ENCODE measurements at places on chromosomes 13 and 19. TPM values are rescaled to one million over a fixed set of nuclear protein-coding genes. Genes with fewer than 3 reads are reported as not detected.
A peak's percentile ranks its signal among the peaks of the same experiment; 100 is the strongest.

- peak; percentile 66 for DNase-seq
Observed at GRCh38 chr19:34963573-34964406, at the start of gene ZNF792. Gene ZNF792 (minus strand): TSS chr19:34964229. CDS start chr19:34963662, 567 bp downstream.

DNA sequence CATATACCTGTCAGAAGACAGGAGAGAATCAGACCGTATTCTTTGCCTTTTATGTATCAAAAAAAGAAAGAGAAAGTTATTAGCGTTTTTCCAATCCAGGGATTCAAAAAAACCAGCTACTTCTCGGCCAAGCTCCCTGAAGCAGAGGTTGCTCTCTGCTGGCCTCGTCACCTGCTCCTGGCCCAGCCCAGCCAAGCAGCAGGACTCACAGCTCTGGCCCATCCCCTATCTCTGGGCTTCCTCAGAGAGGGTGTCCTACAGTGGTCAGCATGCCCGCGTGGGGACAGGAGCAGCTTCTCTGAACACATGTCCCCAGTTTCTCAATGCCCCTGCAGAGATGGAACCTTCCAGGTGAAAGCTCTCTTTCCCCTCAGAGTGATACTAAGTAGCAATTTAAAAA is 209.0 kb downstream of the URI1 start:
- no peak for DNase-seq

- DNase-seq, result no peak
Observed at GRCh38 chr13:80160110-80160509, 180.8 kb downstream of the SPRY2 start.

- peak; percentile 32 for DNase-seq
Observed at GRCh38 chr19:55080121-55080967, 4.7 kb downstream of the EPS8L1 start.

Gene MYH14
- 159 TPM for polyA plus RNA-seq

- no peak for DNase-seq
Observed at GRCh38 chr13:21934284-21934683, 263.4 kb downstream of the FGF9 start.

Gene PABPC3
- polyA plus RNA-seq, result 0.02 TPM

Gene CCNA1
- polyA plus RNA-seq, result 0.98 TPM

- no peak for DNase-seq
Observed at GRCh38 chr19:53847555-53847954, 20.1 kb upstream of the MYADM start.

- no peak for DNase-seq
Observed at GRCh38 chr19:40387155-40387554, 2.8 kb downstream of the HIPK4 start.

Gene ZNF555
- 2.1 TPM for polyA plus RNA-seq

GRCh38 chr19:7705387-7706187 is 3.7 kb upstream of the FCER2 start:
- DNase-seq, result no peak

Gene ALOX5AP
- 30.6 TPM for polyA plus RNA-seq

DNA sequence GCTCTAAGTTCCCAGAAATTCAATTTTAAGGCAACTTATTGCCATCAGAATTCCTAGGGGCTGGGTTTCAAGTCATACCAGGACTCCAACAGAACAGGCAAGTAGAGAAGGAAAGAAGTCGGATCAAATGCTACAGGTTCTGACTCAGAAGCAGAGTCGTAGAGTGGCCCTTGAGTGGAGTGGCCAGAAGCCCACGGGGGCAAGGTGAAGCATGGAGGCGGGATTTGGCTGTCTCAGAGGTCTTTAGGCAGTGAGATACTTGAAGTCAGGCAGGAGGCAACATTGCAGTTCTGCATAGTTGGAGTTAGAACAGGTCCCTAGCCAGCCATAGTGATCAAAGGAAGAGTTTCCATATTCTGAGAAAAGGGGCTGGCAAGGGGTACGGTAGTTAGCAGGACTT is 111.6 kb downstream of the NHLRC3 start:
- no peak for DNase-seq

GRCh38 chr13:68369739-68370138 is 1139.6 kb upstream of the PCDH9 start:
- no peak for DNase-seq

DNA sequence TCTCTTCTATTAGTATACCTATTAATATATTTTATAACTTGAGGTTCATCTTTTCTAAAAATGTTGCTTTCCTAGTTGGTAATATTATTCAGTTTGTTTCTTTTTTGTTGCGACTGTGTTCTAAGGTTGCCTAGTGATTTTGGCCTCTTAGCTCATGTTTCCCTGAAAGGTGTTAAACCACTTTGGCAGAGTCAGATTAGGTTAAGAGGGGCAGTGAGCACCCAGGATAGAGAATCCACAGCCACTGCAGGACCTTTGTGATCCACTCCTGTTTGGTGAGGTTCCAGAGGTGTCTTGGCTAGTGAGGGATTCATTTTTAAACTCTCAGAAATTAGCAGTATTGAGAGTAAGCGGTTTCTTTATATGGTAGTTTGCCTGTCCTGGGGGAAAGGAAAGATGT is 14.9 kb upstream of the GPR18 start:
- no peak for DNase-seq

Gene ZNF560
- polyA plus RNA-seq, result 0.05 TPM

Gene DACH1
- 2.0 TPM for polyA plus RNA-seq

Gene GPR183
- polyA plus RNA-seq, result 25.5 TPM

Gene ADGRE2
- polyA plus RNA-seq, result 4.1 TPM

Gene RUBCNL
- polyA plus RNA-seq, result 6.0 TPM

DNA sequence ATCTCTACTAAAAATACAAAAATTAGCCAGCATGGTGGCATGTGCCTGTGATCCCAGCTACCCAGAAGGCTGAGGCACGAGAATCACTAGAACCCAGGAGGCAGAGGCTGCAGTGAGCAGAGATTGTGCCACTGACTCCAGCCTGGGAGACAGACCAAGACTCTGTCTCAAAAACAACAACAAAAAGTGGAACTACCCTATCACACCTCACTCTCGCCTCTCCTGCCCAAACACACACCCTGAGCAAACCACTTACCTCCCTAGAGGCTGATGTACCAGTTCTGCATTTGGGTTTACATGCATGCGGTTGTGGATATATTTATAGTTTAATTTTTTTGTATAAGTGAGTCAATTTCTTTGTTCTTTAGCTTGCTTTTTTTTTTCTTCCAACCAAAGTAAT is 7.7 kb upstream of the PTOV1 start:
- DNase-seq, result no peak

DNA sequence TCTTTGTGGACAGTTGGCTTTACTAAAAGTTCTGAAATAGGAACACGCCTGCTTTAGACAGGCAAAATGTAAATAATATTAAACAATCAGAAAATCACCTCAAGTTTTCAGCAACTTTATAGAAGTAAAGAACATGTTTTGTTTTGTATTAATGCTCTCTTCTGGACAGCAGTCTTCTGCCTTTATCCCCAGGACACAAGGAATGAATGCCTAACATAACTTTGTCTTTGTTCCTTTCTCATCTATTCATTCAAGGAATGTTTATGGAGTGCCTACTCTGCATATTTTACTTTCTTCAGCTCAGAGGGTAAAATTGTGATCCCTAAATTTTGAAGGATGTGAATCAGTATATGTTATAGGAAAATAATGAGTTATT is 325.4 kb downstream of the FOXO1 start:
- DNase-seq, result no peak

Gene FFAR1
- 0.06 TPM for polyA plus RNA-seq

DNA sequence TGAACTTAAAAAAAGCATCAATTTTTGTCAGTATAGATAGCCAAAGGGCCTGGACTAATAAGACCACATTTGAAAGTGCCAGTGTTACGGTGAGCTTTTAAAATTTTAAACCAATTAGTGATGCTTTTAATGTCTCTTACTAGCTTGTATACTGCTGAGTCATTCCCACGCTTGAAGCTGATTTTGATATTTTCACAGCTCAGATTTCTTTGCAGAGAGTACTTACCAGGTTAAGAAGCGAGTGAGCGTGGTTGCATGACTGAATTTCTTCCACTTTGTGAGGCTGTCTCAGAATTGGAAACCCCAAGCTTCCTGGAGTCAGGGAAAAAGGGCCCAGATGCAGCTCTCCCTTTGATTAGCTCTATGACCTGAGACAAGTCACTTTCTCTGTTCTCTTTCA is 74.5 kb upstream of the NBEA start:
- no peak for DNase-seq

DNA sequence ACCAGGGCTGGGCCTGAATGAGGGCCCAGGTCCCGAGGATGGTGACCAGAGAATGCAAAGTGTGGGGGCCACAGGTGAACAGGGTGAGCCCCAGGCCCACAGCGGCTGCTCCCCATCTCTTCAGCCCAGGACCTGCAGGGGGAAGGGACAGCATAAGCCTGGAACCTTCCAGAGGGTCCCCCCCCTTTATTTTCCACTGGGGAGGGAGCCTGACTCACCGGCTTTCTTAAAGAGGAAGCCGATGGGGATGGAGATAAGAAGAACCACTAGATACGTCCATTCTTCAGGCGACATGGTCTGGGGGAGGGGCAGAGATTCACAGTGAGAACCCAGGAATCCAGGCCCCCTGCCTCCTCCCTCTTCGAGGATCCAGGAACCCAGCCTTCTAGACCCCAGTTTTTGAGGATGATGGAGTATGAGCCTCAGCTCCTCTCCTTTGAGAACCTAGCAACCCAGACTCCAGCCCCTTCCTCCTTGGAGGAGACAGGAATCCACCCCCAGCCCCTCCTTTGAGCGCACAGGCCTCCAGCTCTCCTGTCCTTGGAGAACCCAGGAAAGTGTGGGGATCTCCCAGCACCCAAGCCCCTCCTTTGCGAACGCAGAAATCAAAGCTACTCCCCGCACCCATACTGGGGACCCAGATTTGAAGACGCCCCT is 1.0 kb downstream of the MBOAT7 start:
- DNase-seq, result no peak

Gene CABP5
- polyA plus RNA-seq, result 0.14 TPM

DNA sequence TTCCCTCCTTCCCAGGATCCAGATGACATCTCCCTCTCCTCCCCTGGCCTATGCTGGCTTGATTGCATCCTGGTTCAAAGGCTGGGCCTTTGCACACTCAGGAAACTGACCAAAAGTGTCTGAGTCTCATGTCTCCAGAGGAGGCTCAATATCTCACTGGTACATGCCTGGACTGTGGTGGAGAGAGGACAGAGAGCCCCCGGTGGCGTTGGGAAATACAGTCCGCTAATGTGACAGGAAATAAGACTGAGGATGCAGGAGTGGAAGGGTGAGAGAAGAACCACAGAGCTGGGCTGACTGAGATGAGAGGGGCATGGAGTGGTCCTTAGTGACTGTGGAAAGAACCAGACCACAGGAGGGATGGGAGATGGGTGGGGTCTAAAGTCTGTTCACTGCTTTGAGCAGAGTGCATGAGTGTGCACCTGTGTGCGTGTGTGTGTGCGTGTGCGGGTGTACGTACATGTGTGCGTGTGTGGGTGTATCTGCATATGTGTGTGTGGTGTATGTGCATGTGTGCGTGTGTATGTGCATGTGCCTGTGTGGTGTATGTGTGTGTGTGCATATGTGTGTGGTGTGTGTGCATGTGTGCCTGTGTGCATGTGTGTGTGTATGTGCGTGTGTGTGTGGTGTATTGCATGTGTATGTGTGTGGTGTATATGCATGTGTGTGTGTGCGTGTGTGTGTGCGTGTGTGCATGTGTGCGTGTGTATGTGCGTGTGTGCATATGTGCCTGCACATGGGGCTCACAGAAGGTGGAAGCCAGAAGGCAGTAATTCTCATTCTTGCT is 1.9 kb downstream of the SIGLEC5 start:
- DNase-seq, result no peak

- no peak for DNase-seq
Observed at GRCh38 chr19:2227415-2228156, 8.5 kb downstream of the PLEKHJ1 start.

DNA sequence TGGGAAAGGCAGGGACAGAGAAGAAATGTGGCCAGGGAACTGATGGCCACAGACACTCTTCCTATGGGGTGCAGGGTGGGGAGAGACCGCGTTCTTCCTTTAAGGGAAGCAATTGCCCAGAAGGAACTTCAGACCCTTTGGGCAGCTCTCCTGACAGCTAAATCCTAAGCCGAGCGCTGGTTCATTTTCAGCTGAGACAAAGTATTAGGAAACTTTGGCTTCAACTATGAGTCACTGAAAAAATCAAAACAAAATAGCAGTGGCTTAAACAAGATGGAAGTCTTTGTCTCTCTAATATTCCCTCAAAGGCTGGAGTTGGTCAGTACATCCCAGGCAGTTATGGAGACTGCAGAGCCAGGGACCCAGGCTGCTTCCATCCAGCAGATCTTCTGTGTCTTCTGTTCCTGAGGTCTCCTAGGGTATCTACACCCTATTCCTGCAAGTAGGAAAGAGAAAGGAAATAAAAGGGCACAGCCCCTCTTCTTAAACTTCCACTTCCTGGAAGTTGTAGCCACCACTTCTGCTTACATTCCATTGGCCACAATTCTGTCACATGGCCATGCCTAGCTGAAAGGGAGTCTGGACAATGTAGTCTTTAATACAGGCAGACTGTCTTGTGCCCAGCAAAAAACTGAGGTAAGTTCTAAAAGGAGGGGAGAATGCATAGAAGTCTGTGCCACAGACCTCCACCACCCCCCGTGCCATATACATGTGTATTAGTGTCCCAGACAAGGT is 163.5 kb downstream of the KATNAL1 start:
- no peak for DNase-seq

Gene DAND5
- polyA plus RNA-seq, result 0.14 TPM

DNA sequence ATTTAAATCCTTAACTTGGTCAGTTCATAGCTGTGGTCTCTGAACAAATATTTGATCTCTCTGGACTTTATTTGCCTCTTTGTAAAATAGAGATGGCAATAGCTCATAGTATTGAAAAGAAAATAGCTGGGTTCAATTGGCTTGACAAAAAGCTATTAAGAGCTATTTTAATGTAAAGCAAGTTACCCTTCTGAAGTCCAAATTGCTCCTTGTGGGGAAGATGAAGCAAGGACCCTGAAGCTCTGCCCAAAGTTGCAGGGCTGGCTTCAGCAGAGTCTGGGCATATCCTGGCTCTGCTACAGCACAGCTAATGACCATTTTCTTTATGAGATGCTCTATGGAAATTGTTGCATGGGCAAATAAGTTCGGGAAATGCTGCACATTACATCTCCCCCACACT is 484.5 kb downstream of the TDRD3 start:
- no peak for DNase-seq

GRCh38 chr13:96771486-96772367 is 222.5 kb downstream of the OXGR1 start:
- DNase-seq, result no peak

GRCh38 chr13:73058432-73058735 is 421 bp upstream of the KLF5 start:
- DNase-seq, result no peak

Gene TTC9B
- polyA plus RNA-seq, result not detected

GRCh38 chr19:55655648-55656040 is 809 bp downstream of the U2AF2 start:
- DNase-seq, result no peak

DNA sequence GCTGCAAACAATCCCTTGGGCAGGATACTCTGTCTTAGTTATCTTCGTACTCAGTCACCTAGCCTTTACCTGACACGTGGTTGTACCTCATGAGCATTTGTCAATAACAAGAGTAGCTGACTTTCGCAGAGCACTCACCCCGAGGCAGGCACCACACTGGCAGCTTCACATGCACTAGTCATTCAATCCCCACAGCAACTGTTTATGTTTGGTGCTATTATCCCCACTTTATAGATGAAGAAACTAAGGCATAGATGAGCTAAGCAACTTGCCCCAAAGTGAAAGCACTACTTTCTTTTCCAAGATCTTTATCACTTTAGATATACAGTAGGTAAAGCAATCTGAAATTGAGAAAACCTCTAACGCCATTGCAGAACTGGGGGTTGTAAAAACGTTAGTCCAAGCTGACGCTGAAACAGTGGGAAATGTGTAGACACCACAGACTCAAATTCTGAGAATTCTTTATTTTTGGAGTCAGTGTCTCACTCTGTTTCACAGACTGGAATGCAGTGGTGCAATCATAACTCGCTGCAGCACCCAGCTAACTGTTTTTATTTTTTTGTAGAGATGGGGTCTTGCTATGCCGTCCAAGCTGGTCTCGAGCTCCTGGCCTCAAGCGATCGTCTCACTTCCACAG is 446.0 kb downstream of the FOXO1 start:
- no peak for DNase-seq

Measured in lung (tissue), 17 donors.